EL (cell line): ENCODE measurements at places on chromosomes 5 and 9.
A peak's percentile ranks its signal among the peaks of the same experiment; 100 is the strongest.

GRCh38 chr5:36056422-36056821 is 10.3 kb downstream of the UGT3A2 start:
- no peak for DNase-seq

GRCh38 chr5:72525816-72526215 is 18.6 kb upstream of the ZNF366 start:
- DNase-seq: peak; percentile 93

GRCh38 chr5:178486239-178486641 is 104.0 kb downstream of the COL23A1 start:
- no peak for DNase-seq

DNA sequence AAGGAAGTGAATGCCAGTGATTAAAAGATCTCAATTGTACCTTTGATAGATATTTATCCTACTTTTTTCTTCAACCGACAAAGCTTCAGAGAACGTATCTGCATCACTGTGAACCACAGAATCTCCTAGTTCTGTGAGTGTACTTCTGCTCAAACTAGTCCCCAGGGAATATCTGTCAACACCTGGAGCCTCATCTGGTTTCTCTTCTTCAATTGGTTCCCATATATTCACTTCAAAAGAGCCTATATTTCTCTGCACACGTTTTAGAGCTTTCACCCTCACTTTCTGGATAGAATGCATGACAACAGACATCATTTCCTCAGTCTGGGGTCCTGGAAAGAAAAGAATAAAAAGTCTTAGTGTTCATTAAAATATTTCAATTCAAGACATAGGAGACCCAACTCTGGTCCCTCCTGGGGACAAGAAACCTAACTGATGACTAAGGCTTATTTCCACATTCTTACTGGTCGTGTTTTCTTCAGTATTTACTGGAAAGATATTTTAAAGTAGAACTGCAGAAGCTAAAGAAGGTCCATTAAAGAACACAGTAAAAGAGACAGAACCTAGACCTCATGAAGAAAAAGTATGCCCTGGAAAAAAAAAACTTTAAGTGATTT is 64.3 kb downstream of the CPLANE1 start:
- DNase-seq: no peak

GRCh38 chr5:113546703-113547183 is 33.2 kb downstream of the YTHDC2 start:
- peak; percentile 51 for DNase-seq
